ENCODE measurements at places on chromosomes 6 and 20.

DNA sequence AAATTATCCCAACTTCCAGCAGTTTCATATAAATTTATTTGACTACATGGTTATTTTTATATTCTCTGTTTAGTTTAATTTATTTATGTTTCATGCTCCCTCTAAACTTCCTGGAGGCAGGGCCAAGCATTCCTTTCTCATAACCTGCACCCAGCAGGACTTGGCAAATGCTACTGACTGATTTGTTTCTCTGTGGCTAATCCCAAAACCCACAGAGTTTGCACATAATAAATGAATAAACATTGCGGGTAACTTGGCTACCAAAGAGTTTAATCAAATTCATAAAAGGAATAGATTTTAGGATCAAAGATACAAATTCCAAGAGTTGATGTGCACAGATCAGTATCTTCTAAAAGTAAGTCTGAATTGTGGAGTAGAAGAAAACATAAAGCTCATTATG lies 239.5 kb downstream of the SLC35F1 start:
- no peak for DNase-seq

- no peak for DNase-seq
Measured at GRCh38 chr6:81204731-81205130, 547.8 kb downstream of the TENT5A start.

- no peak for DNase-seq
Measured at GRCh38 chr6:54768494-54768893, 78.1 kb upstream of the FAM83B start.

- DNase-seq = no peak
Measured at GRCh38 chr6:119296036-119297035, 53.2 kb downstream of the MAN1A1 start.

DNA sequence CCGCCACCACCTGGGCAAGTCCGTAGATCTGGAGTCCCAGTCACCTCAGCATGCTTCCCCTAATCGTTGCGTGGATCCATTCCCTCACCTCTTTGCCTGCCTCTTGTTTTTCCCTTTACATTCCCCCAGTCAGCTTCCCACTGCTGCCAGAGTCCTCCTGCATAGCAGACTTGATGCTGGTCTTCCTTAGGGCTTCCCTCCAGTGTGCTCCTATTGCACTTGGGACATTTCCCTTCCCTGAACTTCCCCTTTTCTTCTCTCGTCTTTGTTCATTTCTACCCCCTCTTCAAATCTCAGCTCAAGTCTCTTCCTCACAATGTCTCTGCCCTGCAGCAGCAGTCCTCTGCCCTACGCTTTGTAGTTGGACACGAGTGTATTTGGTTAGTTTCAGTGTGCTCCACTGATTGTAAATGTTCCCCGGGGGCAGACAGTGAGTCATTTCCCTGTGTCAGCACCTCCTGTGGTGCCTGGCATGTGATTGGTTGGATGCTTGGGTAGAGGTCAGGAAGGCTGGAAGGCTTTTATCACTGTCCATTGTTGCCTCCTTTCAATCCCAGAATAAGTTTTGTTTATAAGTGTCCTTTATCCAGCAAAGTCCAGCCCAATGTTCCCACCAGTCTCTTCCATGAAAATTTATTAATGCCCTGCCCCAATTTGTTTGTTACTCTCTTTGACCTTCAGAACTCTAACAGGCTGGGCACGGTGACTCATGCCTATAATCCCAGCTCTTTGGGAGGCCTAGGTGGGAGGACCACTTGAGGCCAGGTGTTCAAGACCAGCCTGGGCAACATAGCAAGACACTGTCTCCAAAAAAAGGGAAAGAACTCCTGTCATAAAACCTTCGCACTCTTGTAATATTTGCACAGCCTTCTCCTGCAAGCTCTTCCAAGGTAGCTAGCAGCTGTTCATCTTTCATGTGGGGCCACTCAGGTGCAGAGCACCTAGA lies 38.3 kb downstream of the FAM120B start:
- no peak for DNase-seq

DNA sequence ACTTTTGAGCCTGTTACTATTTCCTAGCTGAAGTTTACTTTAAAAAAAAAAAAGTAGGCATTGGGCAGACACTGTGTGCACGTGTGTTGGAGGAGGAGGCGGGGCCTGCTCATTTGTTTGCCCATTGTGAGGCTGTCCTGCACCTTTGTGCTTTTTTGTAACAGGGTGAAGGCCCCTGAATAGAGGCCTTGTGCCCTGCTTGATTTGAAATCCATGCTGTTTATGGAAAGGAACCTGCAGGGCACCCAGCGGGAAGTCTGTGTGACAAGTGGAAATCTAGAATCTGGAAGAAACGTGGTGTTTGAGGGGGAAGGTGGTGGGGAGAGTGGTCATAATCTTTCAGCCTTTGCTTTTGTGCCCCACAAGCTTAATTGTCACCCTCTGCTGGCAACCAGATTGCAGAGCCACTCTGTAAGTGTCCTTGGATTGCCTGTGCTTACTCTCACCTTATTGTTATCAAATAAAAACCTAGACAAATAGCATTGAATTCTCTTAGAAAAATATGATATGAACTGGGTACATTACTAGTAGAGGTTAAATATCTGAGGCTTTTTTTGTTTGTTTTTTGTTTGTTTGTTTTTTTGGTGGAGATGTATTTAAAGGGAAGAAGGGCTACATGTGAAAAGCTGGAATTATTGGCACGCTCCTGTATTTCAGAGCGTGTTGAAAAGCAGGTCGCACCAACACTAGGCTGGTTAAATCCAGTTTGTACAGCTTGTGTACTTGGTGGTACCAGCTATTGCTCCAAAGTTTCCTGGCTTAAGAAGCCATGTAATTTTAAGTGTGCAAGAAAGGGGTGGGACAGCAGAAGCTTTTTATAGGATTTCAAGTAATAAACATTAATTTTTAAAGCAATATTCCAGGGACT lies 156.3 kb downstream of the ARID1B start:
- DNase-seq = no peak

- DNase-seq = peak; percentile 77
Measured at GRCh38 chr6:34333858-34334257, 58.6 kb downstream of the NUDT3 start.

DNA sequence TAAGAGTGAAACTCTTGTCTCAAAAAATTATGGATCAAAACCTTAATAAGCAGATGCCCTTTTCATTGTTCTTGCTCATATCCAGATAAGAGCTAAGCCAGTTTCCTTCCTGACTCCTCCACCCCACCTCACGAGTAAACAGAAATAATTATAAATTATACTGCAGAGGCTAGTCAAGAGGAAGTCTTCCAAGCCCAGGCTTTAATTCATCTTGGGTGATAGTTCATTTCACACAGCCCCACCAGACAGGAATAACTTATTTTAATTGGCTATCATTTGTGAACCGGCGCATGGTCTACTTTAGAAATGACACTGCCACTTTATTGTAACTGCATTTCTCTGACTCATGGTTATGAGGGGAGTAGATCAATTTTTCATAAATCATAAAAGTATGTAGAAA lies 102.0 kb downstream of the BTBD3 start:
- no peak for DNase-seq

GRCh38 chr6:129989396-129989795 lies 29.0 kb upstream of the L3MBTL3 start:
- no peak for DNase-seq

- no peak for DNase-seq
Measured at GRCh38 chr6:2221726-2222274, 23.6 kb downstream of the GMDS start.
